ENCODE measurements at places on chromosomes 5 and 9.

DNA sequence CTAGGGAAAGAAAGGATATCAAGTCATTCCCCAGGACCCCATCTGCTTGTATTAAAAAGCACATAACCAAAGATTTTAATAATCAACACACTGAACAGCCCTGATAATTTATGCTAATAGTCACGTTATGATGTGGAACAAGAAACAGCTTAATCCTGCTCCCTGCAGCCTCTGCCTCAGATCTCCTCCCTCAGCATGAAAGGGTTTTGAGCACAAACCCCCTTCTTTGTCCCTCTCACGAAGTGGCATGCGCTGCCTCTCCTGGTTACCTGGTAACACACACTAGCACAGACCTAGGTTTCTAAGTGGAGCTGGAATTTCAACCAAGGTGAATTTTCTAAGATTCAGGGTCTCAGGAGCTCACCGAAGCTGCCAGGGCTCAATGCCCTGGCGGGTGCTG lies 5.1 kb downstream of the IGFBPL1 start:
- DNase-seq, result no peak

DNA sequence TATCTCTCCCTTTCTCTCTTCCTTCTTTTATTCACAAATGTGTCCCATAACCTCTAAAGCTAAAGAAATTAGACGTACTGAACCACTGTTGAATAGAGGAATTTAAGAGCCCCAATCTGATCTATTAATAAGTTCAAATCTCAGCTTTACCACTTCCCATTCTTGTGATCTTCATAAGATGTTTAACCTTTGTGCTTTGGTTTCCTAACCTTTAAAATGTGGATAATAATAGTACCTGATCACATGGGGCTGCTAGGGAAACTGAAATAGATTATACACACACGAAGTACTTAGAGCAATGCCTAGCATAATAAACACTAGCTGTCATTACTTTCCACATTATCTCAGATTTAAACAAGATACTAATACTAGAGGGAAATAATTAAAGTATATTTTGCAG lies 324.3 kb upstream of the SEMA6A start:
- no peak for DNase-seq

DNA sequence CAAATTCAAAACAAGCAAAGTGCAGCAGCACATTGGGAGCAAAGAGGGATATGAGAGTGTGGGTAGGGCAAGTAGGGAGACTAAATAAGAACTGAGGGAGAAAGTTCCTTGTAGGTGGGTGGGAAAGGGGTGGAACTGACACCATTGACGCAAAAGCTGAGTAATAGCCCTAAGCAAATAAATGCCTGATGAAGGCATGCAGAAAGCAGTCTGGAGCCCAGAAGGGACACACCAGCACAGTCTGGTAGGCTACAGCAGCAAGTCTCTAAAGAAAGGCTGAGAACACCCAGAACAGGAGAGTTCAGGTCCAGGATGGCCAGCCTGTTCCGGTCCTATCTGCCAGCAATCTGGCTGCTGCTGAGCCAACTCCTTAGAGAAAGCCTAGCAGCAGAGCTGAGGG lies at the start of gene INSL4:
INSL4 (plus strand) TSS at position 208 of the 400 bp plus-strand sequence; CDS start at position 313, 105 bp downstream.
- DNase-seq, result no peak

DNA sequence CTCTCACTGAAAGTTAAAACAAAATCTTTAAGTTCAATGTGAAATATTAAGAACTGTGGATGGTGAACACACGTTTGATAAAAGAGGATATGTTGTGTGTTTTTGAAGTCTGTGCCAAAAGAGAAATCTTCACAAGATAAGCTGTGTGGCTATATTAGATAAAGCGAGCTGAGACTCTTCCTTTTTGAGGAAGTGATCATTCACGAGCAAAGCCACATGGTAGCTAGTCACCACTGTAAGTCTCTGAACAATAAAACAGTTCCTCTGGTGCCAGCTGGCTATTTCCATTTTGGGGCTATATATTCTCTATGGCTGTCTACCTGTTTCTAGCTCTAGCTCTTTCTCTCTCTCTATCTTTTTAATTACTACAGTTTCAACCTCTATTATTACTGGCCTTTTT lies 1849.2 kb upstream of the C9orf72 start:
- no peak for DNase-seq

DNA sequence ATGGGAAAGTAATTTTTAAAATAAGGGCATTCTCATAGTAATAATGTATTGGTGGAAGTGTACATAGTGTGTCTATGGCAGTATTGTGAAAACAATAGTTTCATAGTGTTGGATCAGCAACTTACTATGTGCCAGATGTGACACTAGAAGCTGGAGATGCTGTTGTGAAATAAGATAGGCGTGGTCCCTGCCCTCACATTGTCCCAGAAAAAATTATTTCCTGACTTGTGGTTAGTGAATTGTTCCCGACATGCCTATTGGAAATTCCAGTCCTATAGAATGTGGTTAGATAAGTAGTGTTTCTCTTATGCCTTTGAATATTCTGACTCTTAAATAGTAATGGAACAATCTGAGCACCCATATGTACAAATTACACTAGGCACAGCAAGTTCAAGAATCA lies 55.3 kb upstream of the MTAP start:
- DNase-seq, result no peak

GRCh38 chr9:107226421-107226820 lies 56.7 kb upstream of the RAD23B start:
- no peak for DNase-seq

GRCh38 chr9:136937186-136938001 lies 7.1 kb downstream of the FBXW5 start:
- no peak for DNase-seq

- no peak for DNase-seq
These were observed 14.2 kb upstream of the NRARP start for GRCh38 chr9:137316012-137316981.

- no peak for DNase-seq
These were observed 87.0 kb upstream of the MTAP start for GRCh38 chr9:21715408-21715807.

DNA sequence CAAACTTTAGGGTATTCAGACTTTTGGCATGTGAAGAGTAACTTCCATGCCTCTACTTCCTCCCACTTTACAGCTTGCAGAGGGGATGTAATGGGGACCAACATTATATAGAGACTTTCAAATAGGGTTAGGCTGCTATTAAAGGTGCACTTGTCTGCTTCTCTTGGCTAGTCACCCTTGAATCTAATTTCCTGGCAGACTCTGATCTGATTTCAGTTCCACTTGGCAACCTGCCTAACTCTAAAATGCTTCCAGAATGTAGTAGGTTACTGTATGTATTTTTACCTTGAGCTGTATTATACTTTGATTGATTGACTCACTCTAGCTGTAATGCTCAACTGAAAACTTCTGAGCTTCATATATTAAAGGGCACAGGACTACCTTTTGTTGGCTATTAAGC lies 693.4 kb downstream of the KCTD16 start:
- no peak for DNase-seq

GRCh38 chr9:89606624-89607311 lies 2.0 kb downstream of the GADD45G start:
- DNase-seq, result no peak

DNA sequence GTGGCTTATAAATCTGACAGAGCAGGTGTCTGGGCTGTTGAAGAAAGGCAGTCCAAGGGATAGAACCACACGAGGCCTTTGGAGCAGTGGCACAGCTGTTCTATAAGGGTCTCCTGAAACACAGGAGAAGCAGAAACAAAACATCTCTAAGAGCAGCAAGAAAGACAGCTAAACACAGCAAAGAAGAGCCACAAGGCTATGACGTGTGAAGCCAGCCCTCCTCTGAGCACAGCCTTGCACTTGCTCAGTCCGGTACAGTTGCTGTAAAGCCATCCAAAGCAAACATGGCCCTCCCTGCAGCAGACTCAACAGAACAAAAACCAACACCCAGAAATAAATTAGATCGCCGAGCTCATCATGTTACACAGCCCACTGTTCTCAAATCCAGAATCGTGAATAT lies 2.6 kb upstream of the GZMK start:
- no peak for DNase-seq

DNA sequence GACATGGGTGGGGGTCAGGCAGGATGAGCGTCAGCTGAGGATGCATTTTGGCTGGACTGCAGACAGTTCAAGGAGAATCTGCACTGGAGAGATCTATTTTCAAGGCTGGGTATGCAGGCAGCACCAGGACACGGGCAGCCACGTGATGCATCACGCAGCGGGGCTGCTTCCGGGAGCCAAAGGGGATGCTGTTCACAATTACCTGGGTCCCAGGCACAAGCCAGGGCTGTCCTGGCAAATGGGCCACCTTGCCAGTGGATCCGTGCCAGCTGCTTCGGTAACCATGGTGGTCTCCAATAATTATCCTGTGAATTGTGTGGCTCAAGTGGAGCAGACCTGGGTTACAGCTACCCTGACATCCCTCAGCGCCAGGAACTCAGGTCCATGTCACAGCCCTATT lies 17.5 kb downstream of the DBH start:
- no peak for DNase-seq

GRCh38 chr9:104974053-104974962 lies 46.4 kb upstream of the ABCA1 start:
- no peak for DNase-seq

DNA sequence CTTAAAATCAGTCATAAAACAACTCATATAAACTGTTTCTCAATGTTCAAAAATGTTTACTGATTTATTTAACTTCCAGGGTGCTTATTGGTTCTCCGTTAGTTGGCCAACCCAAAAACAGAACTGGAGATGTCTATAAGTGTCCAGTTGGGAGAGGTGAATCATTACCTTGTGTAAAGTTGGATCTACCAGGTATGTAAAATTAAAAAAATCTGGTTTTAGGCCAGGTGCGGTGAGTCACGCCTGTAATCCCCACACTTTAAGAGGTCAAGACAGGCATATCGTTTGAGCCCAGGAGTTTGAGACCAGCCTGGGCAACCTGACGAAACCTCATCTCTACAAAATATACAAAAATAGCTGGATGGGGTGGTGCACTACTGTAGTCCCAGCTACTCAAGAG lies 73.7 kb downstream of the ITGA1 start:
- no peak for DNase-seq

DNA sequence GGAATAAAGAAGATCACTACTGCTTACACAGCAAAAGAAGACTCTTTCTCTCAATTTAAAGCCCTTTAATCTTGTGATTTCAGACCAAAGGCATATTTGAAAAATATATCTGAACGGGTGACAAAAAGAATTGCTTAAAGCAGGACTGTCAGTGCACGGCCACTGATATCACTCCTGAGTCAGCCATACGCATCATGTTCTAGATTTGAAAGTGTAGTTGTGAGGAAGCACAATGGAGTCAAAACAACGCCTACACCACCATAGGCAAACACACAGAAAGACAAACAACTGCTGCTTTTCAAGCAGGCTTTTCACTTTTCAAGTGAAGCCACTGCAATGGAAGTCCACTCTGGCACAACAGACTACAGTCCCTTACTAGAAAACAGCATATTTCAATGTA lies 141.7 kb downstream of the AUH start:
- DNase-seq, result no peak

- peak; percentile 14 for DNase-seq
These were observed 53.5 kb downstream of the PPP2R2B start for GRCh38 chr5:146825033-146825432.

- DNase-seq, result no peak
These were observed 258.6 kb upstream of the ADAMTS16 start for GRCh38 chr5:4881366-4882002.

DNA sequence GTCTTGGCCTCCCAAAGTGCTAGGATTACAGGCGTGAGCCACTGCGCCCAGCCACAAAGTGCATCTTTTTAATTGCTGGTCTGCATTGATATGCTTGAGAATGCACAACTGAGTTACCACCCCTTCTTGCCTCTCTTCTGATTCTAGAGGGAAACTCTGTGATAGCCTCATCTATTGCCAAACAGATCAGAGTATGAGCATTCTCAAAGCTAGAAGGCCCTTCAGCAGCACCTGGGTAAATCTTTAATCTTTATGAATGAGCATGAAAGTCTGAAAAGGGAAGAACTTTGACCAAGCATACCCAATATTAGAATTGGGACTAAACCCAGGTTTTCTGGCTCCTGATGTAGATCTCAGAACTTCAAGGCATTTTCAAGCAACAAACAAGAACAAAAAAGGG lies 298.3 kb upstream of the TNC start:
- no peak for DNase-seq

DNA sequence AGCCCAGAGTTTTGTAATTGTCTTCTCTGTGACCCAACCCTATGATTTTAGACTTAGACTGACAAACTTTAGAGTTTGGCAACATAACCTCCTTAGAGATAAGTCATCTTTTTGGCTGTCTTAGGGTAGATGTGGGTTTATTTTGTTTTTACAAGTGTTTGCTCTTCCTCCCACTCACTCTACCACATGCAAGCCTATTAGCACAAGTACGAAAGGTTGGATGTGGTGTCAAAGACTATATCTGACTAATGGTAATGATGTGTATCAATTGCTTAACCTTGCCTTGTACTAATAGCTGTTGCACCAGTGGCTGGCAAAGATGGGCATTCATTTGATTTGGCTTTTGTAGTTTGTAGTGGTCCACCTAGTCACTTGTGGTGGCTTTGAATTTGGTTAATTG lies 46.5 kb downstream of the SLC25A46 start:
- DNase-seq, result no peak
